ENCODE measurements at places on chromosomes 1 and 21.

DNA sequence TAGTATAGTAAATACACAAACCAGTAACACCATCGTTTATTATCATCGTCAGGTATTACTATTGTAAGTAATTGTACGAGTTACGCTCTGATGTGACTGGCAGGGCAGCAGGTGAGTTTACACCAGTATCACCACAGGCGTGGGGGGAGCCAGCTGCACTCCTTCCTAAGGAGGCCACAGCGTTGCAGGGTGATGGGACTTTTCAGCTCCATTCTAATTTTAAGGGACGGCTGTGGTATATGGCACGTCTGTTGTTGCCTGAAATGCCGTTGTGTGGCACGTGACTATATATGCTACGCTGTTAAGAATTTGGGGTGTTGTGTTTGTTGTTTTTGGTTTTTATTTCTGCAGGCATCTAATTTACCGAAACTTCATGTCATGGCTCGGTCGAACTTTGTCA, 164.8 kb upstream of the COL6A1 start:
- no peak for DNase-seq

DNA sequence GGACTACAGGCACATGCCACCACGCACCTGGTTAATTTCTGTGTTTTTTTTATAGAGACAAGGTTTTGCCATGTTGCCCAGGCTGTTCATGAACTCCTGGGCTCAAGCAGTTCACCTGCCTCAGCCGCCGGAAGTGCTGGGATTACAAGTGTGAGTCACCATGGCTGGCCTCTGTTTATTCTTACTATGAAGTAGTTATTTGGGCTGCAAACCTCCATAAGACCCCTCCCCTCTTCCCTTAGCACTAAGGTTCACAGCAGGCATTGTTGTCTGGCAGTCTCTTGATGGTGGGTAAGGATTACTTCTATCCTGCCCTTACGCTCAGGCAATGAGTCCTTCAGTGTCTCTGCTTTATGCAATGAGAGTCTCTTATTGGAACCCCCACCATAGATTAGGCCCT, 51.8 kb downstream of the ANGPTL1 start:
- no peak for DNase-seq

- no peak for DNase-seq
These were observed 138.2 kb downstream of the ZNF326 start for GRCh38 chr1:90133133-90133532.

DNA sequence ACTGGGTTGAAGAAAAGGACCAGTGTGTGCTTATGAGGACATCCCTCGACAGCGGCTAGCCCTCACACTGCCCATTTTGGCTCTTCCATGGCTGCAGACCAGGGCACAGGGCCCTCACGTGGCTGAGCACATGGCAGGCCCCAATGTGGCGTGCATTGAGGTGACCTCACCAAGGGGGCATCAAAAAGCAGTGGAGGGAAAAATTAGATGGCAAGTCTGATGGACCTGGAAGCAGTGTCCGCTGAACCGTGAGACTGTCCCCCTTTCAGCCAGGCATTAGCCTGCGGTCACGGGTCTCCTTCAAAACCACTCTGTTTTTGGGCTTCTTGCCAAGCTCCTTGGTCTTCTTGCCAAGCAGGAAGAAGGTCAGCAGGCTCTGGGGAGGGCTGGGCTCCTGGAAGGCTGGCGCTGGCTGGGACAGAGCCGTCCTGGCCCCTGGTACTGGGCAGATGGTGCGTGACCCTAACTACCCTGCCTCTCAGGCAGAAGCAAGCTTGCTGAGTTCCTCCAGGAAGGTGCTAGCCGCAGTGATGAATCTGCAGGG, 30.8 kb downstream of the TRIM67 start:
- no peak for DNase-seq

- DNase-seq = no peak
These were observed 4.6 kb downstream of the GSTM5 start for GRCh38 chr1:109716570-109717090.

- no peak for DNase-seq
These were observed 2.4 kb upstream of the TARS2 start for GRCh38 chr1:150484861-150485260.

- no peak for DNase-seq
These were observed 33.0 kb downstream of the ACOT11 start for GRCh38 chr1:54580856-54581550.

DNA sequence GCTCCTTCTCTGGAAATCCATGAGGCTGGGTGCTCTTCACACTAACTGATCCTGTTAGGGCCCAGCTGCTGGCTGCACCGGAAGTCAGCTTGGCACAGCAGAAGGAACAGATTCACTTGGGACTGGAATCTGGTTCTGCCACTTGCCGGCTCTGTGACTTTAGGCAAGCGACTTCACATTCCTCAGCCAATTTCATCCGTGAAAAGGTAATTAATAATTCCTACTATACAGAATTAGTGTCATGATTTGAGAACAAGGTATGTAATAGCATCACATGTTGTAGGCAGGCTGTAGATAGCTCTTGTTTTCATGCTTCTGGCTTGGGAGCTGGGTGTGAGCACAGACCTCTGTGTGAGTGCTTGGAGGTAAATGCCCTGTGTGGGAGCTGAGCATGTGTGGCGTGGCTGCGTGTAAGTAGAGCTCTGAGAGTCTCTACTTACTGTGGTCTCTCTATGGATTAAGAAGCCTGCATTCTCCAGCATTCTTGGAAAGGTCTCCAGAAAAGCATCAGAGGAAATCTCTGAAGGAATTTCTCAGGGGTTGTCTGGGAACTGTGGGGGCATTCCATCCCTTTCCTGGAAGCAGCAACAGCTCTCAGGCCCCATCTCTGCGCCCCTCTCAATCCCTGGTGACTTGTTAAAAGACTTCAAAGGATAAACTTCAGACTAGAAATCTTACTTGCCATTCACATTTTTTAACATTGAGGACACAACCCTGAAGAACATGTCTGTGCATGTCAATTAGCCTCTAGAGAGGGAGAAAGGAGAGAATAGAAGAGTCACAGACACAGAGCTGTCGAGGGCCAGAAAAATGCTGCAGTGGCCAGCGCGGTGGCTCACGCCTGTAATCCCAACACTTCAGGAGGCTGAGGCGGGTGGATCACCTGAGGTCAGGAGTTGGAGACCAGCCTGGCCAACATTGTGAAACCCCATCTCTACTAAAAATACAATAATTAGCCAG, 47.7 kb upstream of the PPM1J start:
- no peak for DNase-seq

DNA sequence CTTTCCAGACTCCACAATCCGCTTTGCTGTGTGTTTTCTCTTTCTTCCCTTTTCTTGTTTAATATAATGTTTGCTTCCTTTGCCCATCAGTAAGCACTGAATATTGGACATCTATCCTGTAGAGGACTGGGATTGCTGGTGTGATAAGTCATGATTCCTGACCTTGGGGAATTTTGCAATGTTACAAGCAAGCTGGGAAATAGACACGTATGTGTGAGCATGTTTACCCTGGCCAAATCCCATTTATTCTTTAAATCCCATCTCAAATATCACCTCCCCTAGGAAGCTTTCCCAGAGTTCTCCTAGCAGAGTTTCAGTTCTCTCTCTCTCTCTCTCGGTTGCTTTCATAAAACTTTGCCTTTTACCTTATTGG, 155.3 kb downstream of the ROR1 start:
- no peak for DNase-seq

GRCh38 chr1:227781314-227781930, 34.1 kb upstream of the PRSS38 start:
- DNase-seq = no peak

DNA sequence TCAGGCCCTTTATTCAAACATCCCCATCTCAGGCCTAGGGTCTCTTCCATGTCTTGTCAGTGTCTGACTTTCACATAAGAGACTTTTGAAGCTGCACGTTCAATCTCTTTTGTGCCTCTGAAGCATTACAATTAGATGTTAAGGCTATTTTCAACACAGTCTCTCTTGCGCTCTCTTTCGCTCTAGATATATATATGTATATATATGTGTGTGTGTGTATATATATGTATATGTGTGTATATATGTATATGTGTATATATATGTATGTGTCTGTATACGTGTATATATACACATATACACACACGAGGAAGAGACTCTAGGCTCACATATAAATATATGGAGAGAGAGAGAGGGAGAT, 162.5 kb upstream of the RNPC3 start:
- DNase-seq = no peak

DNA sequence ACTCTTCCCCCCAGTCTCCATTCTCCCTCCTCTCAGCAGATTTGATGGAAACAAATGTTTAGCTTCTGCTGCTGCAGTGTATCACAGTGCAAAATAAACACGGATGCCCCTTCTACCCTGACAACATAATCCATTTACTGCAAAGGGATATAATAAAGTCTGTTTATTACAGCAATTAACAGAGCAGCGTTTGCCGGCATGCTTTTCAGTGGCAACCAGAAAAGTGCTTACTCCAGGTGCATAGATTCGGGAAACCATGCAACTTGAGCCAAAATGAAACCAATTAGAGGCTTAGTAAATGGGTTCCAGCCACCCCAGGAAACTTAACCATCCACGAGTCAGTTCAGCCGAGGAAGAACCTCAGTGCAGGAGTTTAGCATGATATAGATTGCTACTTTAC, 12.9 kb upstream of the LEMD1 start:
- no peak for DNase-seq

GRCh38 chr1:227038401-227038800, 98.3 kb downstream of the COQ8A start:
- DNase-seq = no peak

GRCh38 chr21:42107177-42107880, 36.2 kb downstream of the UMODL1 start:
- DNase-seq = no peak

- DNase-seq = no peak
These were observed 67.3 kb upstream of the ADGRL2 start for GRCh38 chr1:81733480-81733879.

DNA sequence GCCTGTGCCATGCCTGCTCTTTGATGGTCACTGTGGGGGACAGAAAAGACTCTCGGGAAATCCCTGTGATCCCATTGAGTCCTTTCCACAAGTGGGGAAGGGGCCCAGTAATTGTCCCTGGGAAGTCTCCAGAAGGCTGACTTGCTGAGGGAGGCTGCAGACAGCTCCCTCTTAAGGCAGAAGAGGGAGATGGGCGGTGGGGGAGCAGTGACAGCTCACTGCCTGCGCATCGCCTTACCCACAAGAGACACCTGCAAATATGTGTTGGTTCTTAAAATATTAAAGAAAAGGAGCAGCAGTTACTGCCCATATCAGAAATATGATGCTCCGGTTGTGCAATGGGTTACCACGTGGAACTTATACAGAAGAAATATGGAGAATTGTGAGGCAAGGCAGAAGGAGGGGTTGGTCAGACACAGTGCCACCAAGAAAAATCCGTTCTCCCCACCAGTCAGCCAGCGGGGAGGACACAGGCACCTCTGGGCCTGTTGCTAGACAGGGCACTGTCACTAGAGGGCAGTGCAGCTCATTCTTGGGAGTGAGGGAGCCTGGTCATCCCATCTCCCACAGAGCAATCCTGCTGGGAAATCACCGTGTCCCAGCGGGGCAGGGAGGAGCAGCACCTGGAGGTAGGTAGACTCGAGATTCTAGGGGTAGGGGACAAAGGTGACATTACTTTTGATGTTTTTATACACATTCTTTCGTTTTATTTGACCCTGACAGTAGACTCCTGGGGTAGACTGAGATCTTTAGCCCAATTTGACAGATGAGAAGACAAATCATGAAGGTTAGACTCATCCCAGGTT, 6.9 kb upstream of the CAMK1G start:
- DNase-seq = peak; percentile 40

GRCh38 chr1:21861602-21862429, 49.8 kb downstream of the LDLRAD2 start:
- no peak for DNase-seq

DNA sequence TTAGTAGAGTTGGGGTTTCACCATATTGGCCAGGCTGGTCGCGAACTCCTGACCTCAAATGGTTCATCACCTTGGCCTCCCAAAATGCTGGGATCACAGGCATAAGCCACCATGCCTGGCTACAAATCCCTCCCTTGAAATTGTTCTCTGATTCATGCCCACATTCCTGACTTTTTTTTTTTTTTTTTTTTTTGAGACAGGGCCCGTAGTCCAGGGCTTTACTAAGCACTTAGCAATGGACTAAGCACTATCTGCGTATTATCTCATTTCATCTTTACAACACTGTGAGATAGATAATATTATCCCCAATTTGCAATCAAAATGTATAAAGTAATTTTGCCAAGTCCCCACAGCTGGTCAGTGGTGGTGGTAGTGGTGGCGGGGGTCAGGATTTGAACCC, 58.9 kb downstream of the VWA5B1 start:
- DNase-seq = no peak

DNA sequence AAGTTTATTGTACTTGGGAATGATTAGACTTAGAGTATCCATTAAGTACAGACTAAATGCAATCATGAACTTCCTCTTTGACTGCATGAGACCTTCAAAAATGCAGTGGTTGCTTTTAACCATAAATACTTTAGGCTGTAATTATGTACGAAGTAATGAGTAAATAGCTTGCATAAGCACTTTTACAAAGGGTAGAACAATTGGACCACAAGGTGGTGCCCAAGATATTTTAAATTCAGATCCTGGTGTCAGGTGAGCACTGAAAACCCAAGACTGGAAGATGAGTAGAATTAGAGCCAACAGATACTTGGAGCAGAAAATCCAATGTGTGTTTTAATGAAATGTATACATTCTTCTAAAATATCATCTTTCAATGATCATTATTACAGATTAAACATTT, 43.4 kb upstream of the RHOU start:
- peak; percentile 21 for DNase-seq
